Activated CD8-positive, alpha-beta T cell treated with anti-CD3 and anti-CD28 coated beads for 36 hours (primary cell): ENCODE measurements at places on chromosomes 4 and X.

GRCh38 chr4:184448141-184448540, 26.2 kb downstream of the IRF2 start:
- H3K4me1 ChIP-seq = peaks cover 76% of the 10 kb centered on the region
- H3K4me3 ChIP-seq = peak overlapping the region; percentile 2

DNA sequence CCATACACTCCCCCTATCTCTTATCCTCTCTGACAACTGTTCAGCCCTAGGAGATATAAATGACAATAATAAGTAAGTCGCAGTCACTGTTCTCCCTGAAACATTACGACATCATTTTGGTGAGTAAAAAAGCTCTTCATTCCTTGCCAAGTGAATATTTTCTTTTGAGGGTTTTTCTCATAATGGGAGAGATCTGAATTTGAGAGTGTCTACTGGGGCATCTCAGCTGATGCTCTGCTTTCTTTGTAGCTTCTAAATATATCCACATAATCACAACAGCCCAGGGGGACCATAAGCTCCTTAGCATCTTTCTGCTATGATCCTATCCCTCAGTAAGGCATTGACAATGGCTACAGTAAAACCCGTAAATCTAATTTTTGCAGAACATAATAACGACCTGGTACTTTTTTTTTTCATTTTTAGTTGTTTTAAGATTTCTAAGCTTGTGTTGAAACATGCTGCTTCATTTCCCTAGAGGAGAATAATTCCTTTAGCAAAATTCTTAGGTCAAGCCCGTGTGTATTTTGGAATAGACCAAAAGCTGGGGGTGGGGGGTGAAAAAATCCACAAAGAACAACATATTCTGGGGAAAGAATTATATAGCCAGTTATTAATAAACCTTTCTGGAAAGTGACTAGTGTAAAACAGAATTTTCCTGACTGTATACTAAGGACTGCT, 78.1 kb upstream of the GPM6B start:
- peaks cover 6% of the 10 kb centered on the region for H3K27me3 ChIP-seq
- H3K36me3 ChIP-seq = no peaks in the 10 kb centered on the region
- no peaks in the 10 kb centered on the region for H3K4me1 ChIP-seq
- H3K27ac ChIP-seq = no peak overlapping the region
- H3K4me3 ChIP-seq = no peak overlapping the region
- no peak for DNase-seq

DNA sequence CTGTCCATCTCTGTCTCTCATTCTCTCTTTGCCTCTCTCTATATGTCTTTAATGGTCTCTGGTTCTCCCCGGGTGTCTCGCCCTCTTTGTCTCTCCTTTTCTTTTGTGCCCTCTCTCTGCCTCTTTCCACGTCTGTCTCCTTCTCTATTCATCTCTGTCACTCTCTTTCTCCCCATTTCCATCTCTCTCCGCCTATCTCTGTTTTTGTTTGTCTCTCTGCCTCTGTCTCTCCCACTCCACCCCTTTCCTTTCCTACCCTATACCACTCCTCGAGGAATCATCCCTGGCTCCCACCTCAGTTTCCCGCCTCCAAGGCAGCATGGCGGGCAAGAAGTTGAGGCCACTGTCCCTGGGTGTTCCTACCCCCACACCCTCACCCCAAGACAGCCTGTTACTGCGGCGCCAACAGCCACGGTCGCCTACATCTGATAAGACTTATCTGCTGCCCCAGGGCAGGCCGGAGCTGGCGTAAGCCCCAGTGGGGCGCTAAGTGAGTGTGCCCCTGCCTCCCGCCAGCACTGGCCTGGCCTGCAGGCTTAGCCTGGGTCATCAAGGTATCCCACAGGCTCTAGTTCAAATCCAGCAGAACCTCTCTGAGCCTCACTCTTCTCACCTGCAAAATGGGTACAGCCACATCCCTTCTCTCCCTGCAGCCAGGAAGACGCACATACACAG, 713 bp upstream of the GATA1 start:
- H3K27ac ChIP-seq = no peak overlapping the region
- H3K27me3 ChIP-seq = no peaks in the 10 kb centered on the region
- H3K36me3 ChIP-seq = no peaks in the 10 kb centered on the region
- DNase-seq = no peak

DNA sequence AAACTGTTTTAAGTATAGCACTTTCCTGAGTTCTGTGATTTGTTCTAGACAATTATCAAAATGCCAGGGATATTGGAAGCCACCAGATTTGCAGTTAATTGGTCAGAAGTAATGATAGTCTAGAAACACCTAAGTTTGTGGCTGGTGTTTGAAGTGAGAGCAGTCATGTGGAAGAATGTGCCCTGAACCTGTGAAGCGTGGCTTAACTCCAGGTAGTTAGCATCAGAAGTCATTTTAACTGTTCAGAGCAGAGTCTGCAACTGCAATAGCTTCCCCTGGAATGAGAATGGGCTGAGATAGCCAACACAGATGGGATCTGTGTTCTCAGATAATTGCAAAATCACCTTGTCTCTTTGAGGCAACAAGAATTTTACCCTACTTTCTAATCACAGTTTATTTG, 255.1 kb upstream of the GK2 start:
- no peaks in the 10 kb centered on the region for H3K4me1 ChIP-seq
- no peaks in the 10 kb centered on the region for H3K27me3 ChIP-seq
- no peaks in the 10 kb centered on the region for H3K36me3 ChIP-seq

GRCh38 chr4:80948141-80948540, 82.4 kb upstream of the BMP3 start:
- no peak for DNase-seq
- H3K4me1 ChIP-seq = no peaks in the 10 kb centered on the region
- no peaks in the 10 kb centered on the region for H3K36me3 ChIP-seq
- H3K27ac ChIP-seq = no peak overlapping the region

DNA sequence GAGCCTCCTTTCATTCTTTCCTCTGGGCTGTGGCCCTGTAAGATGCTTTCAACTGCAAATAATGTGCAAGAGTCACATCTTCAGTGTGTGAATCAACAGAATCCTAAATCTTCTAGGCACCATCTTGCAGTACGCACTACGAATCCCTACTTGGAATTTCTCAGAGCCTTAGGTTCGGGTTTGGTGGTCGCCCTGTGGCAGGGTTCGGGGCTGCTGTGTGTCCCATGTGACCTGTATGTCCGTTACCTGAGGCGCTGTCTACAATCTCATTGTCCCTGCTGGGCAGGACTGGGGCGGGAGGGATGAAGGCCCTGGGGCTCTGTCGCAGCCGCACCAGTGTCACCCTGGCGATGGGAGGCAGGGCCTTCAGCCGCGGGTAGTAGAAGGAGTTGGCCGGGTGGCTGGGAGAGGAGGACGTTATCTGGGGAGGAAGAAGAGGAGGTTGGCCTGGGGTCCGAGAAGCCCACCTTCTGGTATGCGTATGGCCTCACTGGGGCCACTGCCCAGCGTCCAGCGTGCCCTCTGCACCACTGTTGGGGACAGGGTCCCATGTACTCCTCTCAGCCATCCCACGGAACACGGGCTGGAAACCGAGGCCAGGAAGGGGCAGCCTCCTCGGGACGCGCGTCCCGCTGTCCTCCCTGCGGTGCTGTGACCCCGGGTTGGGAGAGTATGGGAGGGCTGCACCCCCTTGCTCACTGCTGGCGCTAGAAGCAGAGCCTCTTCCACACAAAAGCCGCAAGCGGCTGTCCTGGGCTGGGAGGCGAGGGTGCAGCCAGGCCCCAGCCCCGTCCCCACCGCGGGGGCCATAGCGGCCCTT, 2.0 kb downstream of the SPON2 start:
- H3K36me3 ChIP-seq = no peaks in the 10 kb centered on the region
- no peak for DNase-seq
- no peak overlapping the region for H3K27ac ChIP-seq
- peaks cover 21% of the 10 kb centered on the region for H3K27me3 ChIP-seq
- peaks cover 23% of the 10 kb centered on the region for H3K4me1 ChIP-seq

- no peak overlapping the region for H3K4me3 ChIP-seq
- H3K27ac ChIP-seq = no peak overlapping the region
- H3K4me1 ChIP-seq = no peaks in the 10 kb centered on the region
- DNase-seq = no peak
- no peaks in the 10 kb centered on the region for H3K27me3 ChIP-seq
Measured at GRCh38 chr4:8319731-8320385, 50.3 kb downstream of the HTRA3 start.

- no peaks in the 10 kb centered on the region for H3K4me1 ChIP-seq
- H3K27me3 ChIP-seq = no peaks in the 10 kb centered on the region
- no peak overlapping the region for H3K4me3 ChIP-seq
- no peaks in the 10 kb centered on the region for H3K36me3 ChIP-seq
- no peak for DNase-seq
- H3K27ac ChIP-seq = no peak overlapping the region
Measured at GRCh38 chr4:8005814-8006215, 66.2 kb upstream of the AFAP1 start.

DNA sequence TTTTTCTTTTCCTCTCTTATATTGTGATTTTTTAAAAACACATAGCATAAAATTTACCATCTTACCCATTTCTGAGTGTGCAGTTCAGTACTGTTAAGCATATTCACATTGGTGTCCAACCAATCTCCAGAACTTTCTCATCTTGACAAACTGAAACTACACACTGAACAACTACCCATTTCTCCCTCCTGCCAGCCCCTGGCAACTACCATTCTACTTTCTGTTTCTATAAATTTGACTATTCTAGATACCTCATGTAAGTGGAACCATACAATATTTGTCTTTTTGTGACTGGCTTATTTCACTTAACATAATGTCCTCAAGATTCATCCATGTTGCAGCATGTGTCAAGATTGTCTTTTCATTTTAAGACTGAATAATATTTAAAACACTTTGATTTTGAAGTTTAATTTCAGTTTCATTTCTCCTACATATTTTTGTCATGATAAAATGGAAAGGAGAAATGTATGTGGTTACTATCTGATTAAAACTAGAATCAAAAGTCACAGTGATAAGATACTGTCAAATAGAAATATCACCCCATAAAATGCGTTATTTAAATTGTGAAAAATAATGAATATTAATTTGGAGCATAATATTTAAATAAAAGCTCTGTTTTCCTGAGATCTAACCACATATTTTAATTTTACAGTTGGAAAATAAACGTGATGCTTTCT, 122.8 kb downstream of the DIPK2B start:
- H3K4me1 ChIP-seq = peaks cover 37% of the 10 kb centered on the region
- H3K27me3 ChIP-seq = no peaks in the 10 kb centered on the region
- DNase-seq = peak; percentile 26

- peak overlapping the region; percentile 87 for H3K27ac ChIP-seq
- no peaks in the 10 kb centered on the region for H3K27me3 ChIP-seq
- peaks cover 87% of the 10 kb centered on the region for H3K4me1 ChIP-seq
- DNase-seq = no peak
- H3K36me3 ChIP-seq = peaks cover 48% of the 10 kb centered on the region
- H3K4me3 ChIP-seq = peak overlapping the region; percentile 4
Measured at GRCh38 chr4:105191621-105192210, 45.0 kb downstream of the TET2 start.

- peak; percentile 6 for DNase-seq
- no peaks in the 10 kb centered on the region for H3K36me3 ChIP-seq
- H3K27ac ChIP-seq = no peak overlapping the region
- no peak overlapping the region for H3K4me3 ChIP-seq
- H3K4me1 ChIP-seq = no peaks in the 10 kb centered on the region
Measured at GRCh38 chr4:183600189-183600685, 58.7 kb downstream of the RWDD4 start.

DNA sequence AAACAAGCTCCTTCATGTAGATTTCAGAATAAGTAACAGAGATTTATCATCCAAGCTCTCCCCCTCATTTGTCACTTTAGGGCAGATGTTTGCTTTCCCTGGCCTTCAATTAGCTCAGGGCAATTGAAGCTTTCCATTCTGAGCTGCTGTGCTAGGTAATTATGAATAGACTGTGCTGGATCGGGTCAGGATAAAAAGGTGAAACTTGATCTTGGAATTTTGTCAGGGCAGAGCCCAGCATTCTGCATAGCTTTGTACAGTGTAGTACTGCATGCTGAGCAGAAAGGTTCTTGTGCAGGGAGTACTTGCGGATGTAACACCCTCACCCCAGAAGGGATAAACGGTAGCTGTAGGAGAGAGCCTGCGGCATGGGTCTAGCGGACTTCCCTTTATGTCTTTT, 64.0 kb upstream of the CLDN34 start:
- H3K36me3 ChIP-seq = no peaks in the 10 kb centered on the region
- no peaks in the 10 kb centered on the region for H3K27me3 ChIP-seq
- H3K4me1 ChIP-seq = peaks cover 2% of the 10 kb centered on the region
- no peak for DNase-seq
